SJSA1 (cell line): ENCODE measurements at places on chromosomes 12 and 14. TPM values are rescaled to one million over a fixed set of nuclear protein-coding genes. Genes with fewer than 3 reads are reported as not detected.

DNA sequence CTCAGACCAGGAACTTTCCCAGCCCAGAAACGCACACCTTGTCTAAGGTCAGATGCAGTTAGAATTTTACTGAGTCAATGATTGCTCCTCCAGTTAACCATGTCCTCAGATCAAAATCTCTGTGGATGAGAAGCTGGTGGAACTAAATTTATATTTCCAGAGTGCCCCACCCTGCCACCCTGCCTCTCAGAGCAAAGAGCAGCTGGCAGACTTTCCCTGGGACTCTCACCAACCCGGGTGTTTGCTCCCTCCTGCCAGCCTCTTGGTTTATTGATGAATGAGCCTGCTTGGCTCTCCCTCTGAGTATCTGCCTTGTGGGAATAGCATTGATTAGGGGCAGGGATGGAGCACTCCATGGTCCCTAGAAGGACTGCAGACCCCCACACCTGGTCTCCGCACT, 5.9 kb upstream of the KRT1 start:
- H3K27me3 ChIP-seq = peaks cover 56% of the 10 kb centered on the region
- no peak overlapping the region for H3K4me3 ChIP-seq
- H3K27ac ChIP-seq = no peak overlapping the region
- no peaks in the 10 kb centered on the region for H3K36me3 ChIP-seq
- DNase-seq = no peak

CCDC177 gene
- total RNA-seq = not detected in 2 replicates

GRCh38 chr12:51887476-51888315, at the start of gene ANKRD33:
TSS of gene ANKRD33 (plus strand) at chr12:51888103. CDS start at chr12:51888187, 84 bp downstream.
- no peak within 1 kb of the TSS for H3K4me3 ChIP-seq
- no peaks in the 10 kb centered on the region for H3K4me1 ChIP-seq
- no peaks in the 10 kb centered on the region for H3K36me3 ChIP-seq
- H3K27me3 ChIP-seq = no peaks in the 10 kb centered on the region
- H3K27ac ChIP-seq = no peak within 1 kb of the TSS
- DNase-seq = no peak

DNA sequence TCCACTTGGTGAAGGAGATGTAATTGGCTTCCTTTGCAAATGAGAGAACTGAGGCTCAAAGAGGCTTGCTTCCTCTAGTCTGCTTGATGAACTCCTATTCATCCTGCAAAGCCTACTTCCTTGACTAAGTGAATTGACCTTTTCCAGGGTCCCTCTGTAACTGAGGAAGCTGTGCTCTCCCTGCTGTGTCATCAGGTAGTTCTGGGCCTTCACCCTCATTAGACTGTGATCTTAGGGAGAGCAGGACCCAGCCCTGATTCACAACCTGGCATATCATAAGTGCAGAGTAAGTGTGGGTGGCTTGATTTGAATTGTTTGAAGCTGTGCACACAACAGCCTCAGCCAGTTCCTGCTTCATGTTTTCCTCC, 16.3 kb downstream of the ASB2 start:
- peaks cover 44% of the 10 kb centered on the region for H3K4me1 ChIP-seq
- no peak overlapping the region for H3K4me3 ChIP-seq
- peaks cover 8% of the 10 kb centered on the region for H3K36me3 ChIP-seq
- H3K27ac ChIP-seq = peak overlapping the region; percentile 87
- H3K27me3 ChIP-seq = no peaks in the 10 kb centered on the region

- H3K36me3 ChIP-seq = no peaks in the 10 kb centered on the region
- H3K4me1 ChIP-seq = peaks cover 10% of the 10 kb centered on the region
- DNase-seq = no peak
- peaks cover 43% of the 10 kb centered on the region for H3K27me3 ChIP-seq
- H3K4me3 ChIP-seq = no peak overlapping the region
Observed at GRCh38 chr12:41189395-41190251, 1.5 kb downstream of the PDZRN4 start.

DNA sequence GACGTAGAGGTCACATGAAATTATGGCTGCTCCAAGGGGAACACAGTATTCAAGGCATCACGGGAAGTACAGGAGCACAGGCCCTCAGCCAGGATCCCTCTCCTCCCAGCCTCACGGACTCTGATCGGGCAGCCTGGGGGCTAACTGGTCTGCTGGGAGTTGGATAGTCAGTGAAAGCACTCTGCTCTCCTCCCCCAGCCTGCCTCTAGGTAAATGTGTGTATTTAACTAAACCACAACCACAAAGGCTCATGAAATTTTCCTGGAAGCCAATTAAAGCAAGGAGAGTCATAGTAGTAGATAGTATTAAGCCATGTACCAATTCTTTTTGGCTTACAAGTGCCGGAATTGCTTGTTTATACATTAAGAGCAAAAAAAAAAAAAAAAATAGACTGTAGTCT, 254.3 kb downstream of the MSRB3 start:
- H3K36me3 ChIP-seq = no peaks in the 10 kb centered on the region
- peak; percentile 90 for DNase-seq
